ENCODE measurements at places on chromosomes 16 and 17.

- peak; percentile 34 for DNase-seq
Measured at GRCh38 chr16:23509782-23510163, 521 bp downstream of the GGA2 start.

GRCh38 chr17:80977172-80977571, 14.5 kb upstream of the CHMP6 start:
- DNase-seq = no peak

GRCh38 chr16:12771341-12771798, 32.3 kb downstream of the CPPED1 start:
- DNase-seq = no peak

DNA sequence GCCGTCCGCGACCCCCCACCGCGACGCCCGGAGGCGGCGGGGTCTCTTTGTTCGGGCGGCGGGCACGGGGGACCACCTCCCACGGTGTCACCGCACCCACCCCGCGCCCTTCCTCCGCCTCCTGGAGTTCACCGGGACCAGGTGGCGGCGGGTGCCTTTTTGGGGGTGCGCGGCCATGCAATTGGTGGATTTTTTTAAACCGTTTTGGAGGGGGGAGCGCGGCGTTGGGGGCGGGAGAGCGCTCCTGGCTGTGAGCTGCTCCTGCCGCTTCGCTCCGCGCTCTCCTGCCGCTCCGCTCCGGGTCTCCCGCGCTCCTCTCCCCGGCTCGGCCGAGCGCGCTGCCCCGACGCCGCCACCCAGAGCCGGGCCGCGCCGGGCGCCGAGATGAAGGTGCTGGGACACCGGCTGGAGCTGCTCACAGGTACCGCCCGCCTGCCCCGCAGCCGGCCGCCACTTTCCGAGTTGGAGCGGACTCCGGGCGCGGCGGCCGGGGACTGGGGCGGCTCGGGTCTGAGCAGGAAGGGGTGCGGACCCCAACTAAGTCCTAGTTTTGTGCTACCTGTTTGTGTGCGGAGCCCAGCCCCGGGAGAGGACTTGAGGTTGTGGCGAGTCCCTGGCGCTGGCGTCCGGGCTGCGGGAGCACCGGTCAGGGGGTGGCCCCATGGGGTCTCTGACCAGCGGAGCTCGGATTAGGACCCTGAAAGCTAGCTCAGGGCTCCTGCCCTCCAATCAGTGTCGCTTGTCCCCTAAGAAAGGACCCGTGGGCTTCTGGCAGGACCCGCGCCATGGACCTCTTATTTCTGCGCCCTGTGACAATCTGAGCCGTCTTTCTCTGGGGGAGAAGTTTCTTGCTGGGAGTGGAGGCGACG, 35.7 kb upstream of the NDRG4 start:
- peak; percentile 11 for DNase-seq

GRCh38 chr17:14760719-14761411, 460.0 kb downstream of the HS3ST3B1 start:
- no peak for DNase-seq

DNA sequence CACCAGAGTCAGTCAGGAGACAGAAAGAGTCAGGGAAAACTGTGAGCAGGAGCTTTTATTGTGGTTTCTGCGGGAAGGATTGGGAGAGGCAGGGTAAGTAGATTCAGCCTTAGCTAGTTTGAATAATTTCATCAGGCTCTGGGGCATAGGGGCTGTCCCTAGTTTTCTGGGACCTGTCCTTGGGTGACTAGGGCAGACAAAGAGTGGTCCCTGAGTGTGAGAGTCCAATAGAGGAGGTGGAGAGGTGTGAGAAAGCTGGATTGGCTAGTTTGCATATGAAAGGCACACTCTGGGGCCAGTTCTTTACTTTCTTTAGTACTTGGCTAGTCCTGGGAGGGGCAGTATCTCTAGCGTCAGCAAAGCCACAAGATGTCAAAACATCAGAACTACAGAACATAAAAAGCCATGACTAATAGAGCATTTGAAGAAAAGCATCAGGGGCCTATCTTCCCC, 255.6 kb downstream of the HS3ST3A1 start:
- DNase-seq = no peak

All from stimulated activated CD4-positive, alpha-beta T cell treated with anti-CD3 and anti-CD28 coated beads, Interleukin-2, amount 100 ng/mL, for 24 hours (primary cell).